ENCODE measurements at places on chromosomes 1 and 21. TPM values are rescaled to one million over a fixed set of nuclear protein-coding genes. Genes with fewer than 3 reads are reported as not detected.

The ITSN1 gene
- 43.3 TPM for total RNA-seq

The PROX1 gene
- 0.12 TPM for total RNA-seq

The STMN1 gene
- total RNA-seq = 141 TPM

The IFNLR1 gene
- total RNA-seq = not detected

The EXTL1 gene
- 0.13 TPM for total RNA-seq

The PPIAL4G gene
- total RNA-seq = 0.06 TPM

The SRGAP2B gene
- 41.5 TPM for total RNA-seq

The C1orf115 gene
- total RNA-seq = 5.1 TPM

The GSTM1 gene
- 11.4 TPM for total RNA-seq

The BARHL2 gene
- not detected for total RNA-seq

The KRTAP12-2 gene
- total RNA-seq = not detected

The ACTL8 gene
- not detected for total RNA-seq

The ARHGEF10L gene
- total RNA-seq = 38.4 TPM

The ADAMTS4 gene
- 4.2 TPM for total RNA-seq

The PARS2 gene
- 3.5 TPM for total RNA-seq

The DISC1 gene
- total RNA-seq = 3.3 TPM

The NEGR1 gene
- total RNA-seq = 17.7 TPM

The MANEAL gene
- total RNA-seq = 0.99 TPM

The NPPB gene
- total RNA-seq = not detected

The FNBP1L gene
- total RNA-seq = 7.7 TPM

The PADI2 gene
- under 0.01 TPM for total RNA-seq

Measured in aortic smooth muscle cell (primary cell).